MM.1S (cell line): ENCODE measurements at places on chromosomes 11 and 22.
A peak's percentile ranks its signal among the peaks of the same experiment; 100 is the strongest.

DNA sequence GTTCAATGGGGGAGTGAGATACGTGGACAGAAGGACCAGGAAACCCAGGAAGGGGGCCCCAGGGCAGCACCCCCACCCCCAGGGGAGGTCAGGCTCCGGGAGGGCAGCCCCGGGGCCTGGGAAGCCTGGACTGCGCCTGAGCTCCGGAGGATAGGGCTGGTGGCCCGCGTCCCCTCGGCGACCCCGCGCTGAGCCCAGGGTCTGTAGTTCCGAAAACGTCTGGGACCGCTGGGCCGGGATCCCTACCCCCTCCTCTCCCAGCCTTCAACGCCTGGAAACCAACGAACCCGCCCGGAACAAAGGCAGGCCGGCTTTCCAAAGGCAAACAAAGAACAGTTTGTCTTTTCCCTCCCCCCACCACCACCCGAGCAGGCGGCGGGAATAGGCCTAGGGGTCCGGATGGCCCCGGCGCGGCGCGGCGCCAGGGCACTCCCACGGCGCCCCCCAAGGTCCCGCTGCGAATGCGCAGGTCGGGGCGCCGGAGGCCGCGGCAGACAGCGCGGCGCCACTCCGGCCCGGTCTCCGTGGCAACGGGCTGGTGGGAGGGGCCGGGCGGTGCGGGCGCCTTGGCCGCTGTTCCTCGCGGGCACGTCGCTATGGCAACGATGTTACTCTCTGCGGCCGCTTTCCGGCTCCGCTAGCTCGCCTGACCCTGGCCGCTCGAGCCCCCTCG is 58.5 kb downstream of the IGLL1 start:
- peak; percentile 94 for DNase-seq

- DNase-seq: no peak
Measured at GRCh38 chr22:25359601-25360261, 140.3 kb downstream of the CRYBB2 start.

DNA sequence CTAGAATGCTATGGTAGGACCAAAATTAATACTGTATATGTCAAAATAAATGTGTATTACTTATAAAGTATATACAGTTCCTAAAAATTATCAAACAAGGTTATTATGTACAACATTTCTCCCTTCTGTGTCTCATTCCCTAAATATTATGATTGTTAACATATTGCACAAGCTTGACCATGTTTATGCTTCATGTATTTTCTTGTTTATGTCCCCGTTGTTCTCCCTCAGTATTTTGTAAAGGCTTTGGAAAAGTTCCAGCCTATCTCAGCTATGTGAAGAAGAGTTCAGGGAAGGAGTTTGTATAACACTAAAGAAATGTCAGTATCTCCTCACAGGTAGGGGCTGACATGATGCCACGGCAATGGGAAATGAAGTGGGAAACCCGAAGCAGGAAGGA is 19.6 kb downstream of the ADM start:
- DNase-seq: no peak

- no peak for DNase-seq
Measured at GRCh38 chr11:89490981-89491690, at the start of gene NOX4. Gene NOX4, minus strand, starts transcription at chr11:89491375. Its CDS starts 129 bp downstream, at chr11:89491246.

GRCh38 chr11:11347592-11347991 is 5.5 kb downstream of the CSNK2A3 start:
- no peak for DNase-seq
